ENCODE measurements at places on chromosomes 6 and 20. TPM values are rescaled to one million over a fixed set of nuclear protein-coding genes. Genes with fewer than 3 reads are reported as not detected.

Gene HUS1B
- 1.0 TPM for total RNA-seq

GRCh38 chr6:162345051-162345511, 382.5 kb downstream of the PRKN start:
- no peaks in the 10 kb centered on the region for H3K36me3 ChIP-seq
- H3K4me3 ChIP-seq, result no peak overlapping the region
- DNase-seq, result no peak
- H3K4me1 ChIP-seq, result peaks cover 3% of the 10 kb centered on the region
- no peaks in the 10 kb centered on the region for H3K27me3 ChIP-seq

Gene OR12D3
- not detected for total RNA-seq

- no peak overlapping the region for H3K4me3 ChIP-seq
- no peaks in the 10 kb centered on the region for H3K4me1 ChIP-seq
- no peak overlapping the region for H3K27ac ChIP-seq
- H3K36me3 ChIP-seq, result no peaks in the 10 kb centered on the region
- no peak for DNase-seq
These were observed 44.3 kb upstream of the PDYN start for GRCh38 chr20:2038161-2038560.

Gene ENPP1
- total RNA-seq, result 7.2 TPM

Gene HTR1B
- total RNA-seq, result 0.20 TPM

Gene SIRPA
- 6.8 TPM for total RNA-seq

DNA sequence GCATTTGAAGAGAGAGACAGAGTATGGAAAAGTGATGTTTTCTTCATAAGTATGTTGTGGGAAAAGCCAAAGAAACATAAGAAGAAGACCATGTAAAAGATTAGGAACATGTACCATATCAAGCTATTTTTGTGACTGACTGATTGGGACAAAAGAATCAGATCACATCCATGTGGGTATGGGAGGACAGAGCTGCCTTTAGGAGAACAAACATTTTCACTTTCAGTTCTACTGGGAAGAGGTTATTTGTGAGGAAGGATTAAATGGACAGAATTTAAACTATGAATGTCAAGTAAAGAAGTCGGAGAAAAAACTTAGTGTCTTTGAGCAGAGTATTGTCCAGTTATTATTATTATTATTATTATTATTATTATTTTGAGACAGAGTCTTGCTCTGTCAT, 124.4 kb upstream of the HCRTR2 start:
- no peaks in the 10 kb centered on the region for H3K27me3 ChIP-seq
- no peak overlapping the region for H3K4me3 ChIP-seq
- no peak for DNase-seq

Gene POU3F2
- not detected for total RNA-seq

GRCh38 chr6:100088009-100088408, 94.0 kb upstream of the MCHR2 start:
- DNase-seq, result no peak
- no peaks in the 10 kb centered on the region for H3K36me3 ChIP-seq
- peaks cover 22% of the 10 kb centered on the region for H3K4me1 ChIP-seq
- H3K4me3 ChIP-seq, result no peak overlapping the region

Gene ZNF311
- total RNA-seq, result 2.3 TPM

GRCh38 chr6:125537090-125537489, 212.3 kb upstream of the HEY2 start:
- H3K36me3 ChIP-seq, result no peaks in the 10 kb centered on the region
- DNase-seq, result no peak
- H3K27ac ChIP-seq, result no peak overlapping the region
- no peak overlapping the region for H3K4me3 ChIP-seq

DNA sequence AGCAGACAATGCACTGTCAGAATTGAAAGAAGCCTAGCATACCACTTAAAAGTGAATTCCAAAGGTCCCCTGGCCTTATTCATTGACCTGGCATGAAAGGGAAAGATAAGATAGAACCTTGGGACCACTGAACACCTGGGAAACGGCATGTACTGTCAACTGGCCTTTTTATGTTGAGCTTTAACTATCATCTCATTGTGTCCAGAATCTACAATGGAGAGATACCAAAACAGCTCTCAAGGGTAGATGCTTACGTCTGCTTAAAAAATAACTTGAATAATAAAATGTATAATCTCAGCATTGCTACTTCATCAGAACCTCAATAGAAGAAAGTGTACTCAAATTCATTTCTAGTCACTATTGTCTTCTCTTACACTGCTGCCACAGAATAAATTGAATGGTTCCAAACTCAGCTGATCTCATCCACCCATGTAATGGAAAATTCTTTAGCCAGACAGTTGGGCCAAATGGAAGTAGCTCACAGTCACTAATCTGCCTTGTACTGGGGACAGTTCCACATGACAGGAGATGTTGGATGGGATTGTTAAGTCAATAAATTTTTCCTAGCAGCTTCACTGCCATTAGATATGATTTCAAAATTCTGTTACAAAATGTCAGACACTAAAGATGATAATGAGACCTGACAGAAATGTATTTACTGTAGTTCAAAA, 93.8 kb downstream of the MLIP start:
- H3K4me3 ChIP-seq, result no peak overlapping the region
- DNase-seq, result no peak
- no peak overlapping the region for H3K27ac ChIP-seq
- H3K36me3 ChIP-seq, result no peaks in the 10 kb centered on the region
- peaks cover 8% of the 10 kb centered on the region for H3K4me1 ChIP-seq

DNA sequence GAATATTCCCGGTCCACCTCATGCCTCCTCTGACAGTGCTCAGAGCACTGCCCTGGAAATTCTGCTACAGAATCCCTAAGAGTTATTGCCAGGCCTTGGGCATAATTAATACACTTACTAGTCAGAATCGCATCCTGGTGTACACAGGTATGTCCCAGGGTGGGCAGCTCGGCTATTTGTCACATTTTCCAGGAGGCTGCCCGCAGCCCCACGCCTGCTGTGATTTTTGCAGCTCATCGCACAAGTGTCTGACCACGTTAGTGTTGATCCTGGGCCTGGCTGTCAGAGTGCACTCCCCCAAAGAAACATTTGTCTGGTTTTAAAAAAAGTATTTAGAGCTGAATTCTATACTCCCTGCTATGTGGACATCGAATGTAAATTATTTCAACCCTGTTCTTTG, 105.4 kb downstream of the CD83 start:
- H3K27me3 ChIP-seq, result peaks cover 42% of the 10 kb centered on the region
- no peaks in the 10 kb centered on the region for H3K36me3 ChIP-seq
- H3K4me1 ChIP-seq, result peaks cover 6% of the 10 kb centered on the region
- H3K27ac ChIP-seq, result no peak overlapping the region

- no peak for DNase-seq
- peaks cover 3% of the 10 kb centered on the region for H3K27me3 ChIP-seq
- H3K4me3 ChIP-seq, result no peak overlapping the region
- H3K4me1 ChIP-seq, result no peaks in the 10 kb centered on the region
- H3K27ac ChIP-seq, result no peak overlapping the region
- H3K36me3 ChIP-seq, result peaks cover 4% of the 10 kb centered on the region
These were observed 44.6 kb downstream of the SUN5 start for GRCh38 chr20:32959351-32960221.

- no peak overlapping the region for H3K27ac ChIP-seq
- no peaks in the 10 kb centered on the region for H3K27me3 ChIP-seq
- no peak for DNase-seq
- peaks cover 20% of the 10 kb centered on the region for H3K4me1 ChIP-seq
- peaks cover 35% of the 10 kb centered on the region for H3K36me3 ChIP-seq
These were observed 176.5 kb downstream of the SLC16A10 start for GRCh38 chr6:111263837-111264236.

DNA sequence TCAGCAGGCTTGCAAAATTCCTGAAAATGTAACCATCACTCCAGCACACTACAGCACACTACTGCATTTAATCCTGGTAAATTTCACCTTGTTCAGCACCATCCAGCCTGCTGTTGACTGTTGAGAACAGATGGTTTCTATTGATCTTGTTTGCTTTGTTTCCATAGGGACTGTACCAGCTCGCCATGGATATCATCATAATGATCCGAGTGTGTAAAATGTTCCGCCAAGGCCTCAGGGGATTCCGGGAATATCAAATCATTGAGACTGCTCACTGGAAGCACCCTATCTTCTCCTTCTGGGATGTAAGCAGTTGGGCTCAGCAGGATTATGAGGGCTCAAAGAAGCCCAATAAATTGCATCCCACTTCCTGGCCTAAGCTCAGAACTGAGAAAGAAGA, 4.1 kb downstream of the CNBD2 start:
- peak overlapping the region; percentile 90 for H3K27ac ChIP-seq
- no peak overlapping the region for H3K4me3 ChIP-seq
- DNase-seq, result no peak
- no peaks in the 10 kb centered on the region for H3K36me3 ChIP-seq
- H3K27me3 ChIP-seq, result peaks cover 2% of the 10 kb centered on the region
